ENCODE measurements at places on chromosomes 2 and 18.

- DNase-seq: no peak
Observed at GRCh38 chr18:46910856-46911255, 6.5 kb downstream of the PIAS2 start.

DNA sequence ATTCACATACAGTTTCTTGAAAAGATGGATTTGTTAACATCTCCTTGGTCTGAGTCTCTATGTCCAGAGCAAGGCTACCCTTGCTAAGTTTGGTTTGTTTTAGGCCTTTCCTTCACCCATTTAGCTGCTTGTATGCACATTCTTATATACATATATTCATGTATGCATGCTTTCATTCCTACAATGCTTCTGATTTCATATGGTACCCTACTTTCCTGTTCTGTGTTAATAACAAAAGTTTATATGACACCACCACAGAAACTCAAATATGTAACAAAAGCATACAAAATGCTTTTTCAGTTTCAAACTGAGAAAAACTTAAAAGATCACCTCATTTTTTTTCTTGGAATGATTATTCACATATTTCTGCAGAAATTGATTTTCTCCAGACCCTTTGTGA lies 39.4 kb downstream of the OSGEPL1 start:
- no peak for DNase-seq

DNA sequence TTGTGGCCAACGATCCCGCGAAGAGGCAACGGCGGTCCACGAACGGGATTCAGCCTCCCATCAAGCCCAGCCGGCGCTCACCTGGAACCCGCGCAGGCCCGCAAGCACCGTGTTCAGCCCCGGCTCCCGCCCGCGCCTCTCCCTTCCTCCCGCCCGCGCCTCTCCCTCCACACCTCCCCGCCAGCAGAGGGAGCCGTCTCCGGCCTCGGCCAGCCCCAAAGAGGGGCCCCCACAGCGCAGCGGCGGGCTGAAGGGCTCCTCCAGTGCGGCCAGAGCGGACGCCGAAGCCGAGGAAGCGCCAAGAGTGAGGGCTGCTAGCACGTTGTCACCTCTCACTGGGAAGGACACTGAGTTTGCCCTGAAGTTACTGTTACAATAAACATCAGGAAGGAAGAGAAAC lies 55.3 kb upstream of the LAPTM4A start:
- DNase-seq: peak; percentile 40

DNA sequence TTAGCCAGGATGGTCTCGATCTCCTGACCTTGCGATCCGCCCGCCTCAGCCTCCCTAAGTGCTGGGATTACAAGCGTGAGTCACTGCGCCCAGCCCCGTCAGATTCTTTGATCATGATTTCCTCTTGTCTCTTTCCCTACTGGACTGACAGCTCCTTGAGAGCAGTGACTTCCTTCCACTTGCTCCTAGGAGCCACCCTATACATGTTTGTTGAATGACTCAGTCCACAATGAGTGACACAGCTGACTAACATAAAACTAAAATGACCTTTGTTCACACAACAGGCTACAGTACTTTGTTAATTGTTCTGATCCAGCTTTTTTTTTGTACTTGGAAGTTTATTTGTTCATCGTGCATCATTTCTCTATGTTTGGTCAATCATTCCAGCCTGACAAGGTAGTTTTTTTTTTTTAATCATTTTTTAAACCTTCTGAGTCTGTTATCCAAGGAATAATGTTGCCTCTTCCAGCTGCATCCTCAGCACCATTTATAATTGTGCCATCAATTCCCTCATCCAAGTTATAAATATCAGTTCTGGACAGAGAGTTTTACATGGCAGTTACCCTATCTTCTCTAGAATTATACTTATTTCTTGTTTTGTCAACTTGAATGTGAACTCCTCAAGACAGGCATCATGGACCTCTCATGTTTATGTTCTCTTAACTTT lies 42.9 kb upstream of the TUBA3E start:
- DNase-seq: peak; percentile 79

DNA sequence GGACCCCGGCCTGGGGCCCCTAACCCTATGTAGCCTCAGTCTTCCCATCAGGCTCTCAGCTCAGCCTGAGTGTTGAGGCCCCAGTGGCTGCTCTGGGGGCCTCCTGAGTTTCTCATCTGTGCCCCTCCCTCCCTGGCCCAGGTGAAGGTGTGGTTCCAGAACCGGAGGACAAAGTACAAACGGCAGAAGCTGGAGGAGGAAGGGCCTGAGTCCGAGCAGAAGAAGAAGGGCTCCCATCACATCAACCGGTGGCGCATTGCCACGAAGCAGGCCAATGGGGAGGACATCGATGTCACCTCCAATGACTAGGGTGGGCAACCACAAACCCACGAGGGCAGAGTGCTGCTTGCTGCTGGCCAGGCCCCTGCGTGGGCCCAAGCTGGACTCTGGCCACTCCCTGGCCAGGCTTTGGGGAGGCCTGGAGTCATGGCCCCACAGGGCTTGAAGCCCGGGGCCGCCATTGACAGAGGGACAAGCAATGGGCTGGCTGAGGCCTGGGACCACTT lies 16.4 kb downstream of the EMX1 start:
- DNase-seq: no peak

- no peak for DNase-seq
Observed at GRCh38 chr18:45650321-45650720, 35.0 kb downstream of the SLC14A2 start.

- DNase-seq: no peak
Observed at GRCh38 chr2:129460299-129461198, 518.9 kb upstream of the RAB6C start.

DNA sequence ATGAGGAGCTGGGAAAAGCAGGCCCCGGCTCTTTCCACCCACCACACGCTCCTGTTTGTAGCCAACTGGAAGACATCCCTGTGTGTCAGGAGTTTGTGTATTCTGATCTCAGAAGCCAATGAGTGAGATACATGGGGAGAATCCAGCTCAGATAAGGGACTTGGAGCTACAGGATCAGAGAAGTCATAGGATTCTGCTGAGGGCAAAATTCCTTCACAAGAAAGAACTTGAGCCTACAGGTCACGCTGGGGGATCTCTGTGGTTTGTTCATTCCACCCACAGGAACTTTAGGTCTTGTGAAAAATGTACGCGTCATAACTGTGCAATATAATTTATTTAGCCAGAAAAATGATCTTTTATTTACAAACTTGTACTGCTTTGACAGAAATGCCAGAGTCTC lies 80.1 kb upstream of the SMIM21 start:
- DNase-seq: peak; percentile 13

DNA sequence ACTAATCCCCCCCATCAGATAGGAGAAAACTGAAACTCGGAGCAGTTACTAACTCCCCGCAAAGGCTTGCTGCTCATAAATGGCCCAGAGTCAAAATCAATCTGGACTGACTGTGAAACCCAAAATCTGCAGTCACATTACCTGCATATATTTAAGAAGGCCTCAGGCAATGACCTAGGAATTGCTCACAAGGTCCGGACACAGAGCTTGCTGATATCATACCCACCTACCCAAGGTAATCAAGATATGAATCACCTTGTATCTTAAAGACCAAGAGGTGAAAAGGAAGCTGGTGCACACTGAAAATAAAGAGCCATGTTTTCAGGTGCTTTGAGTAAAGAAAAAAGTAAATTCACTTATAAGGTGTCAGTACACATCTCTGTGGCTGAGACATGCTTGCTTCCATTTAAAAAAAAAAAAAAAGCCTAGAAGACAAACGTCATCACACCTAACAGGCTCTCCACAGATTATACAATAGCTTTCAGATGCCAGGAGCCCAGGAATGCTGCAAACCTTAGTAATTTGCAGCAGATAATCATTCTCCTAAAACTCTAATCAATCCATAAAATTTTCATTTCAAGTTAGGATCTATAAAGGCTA lies 195.4 kb downstream of the ZEB2 start:
- peak; percentile 32 for DNase-seq

GRCh38 chr2:148568597-148568996 lies 76.0 kb upstream of the EPC2 start:
- no peak for DNase-seq

DNA sequence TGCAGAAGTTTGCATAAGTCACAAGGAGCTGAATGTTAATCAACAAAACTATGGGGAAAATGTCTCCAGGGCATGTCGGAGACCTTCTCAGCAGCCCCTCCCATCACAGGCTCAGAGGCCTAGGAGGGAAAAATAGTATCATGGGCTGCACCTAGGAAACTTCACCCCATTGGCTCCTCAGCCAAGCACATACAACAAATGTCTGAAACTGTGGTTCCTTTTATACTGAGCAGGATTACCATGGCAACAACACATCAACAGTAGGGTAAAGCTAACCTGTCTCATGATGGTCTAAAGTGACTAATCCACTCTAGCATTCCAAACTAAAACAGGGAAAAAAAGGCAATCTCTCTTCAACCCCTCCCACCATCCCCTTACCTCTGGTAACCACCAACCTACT lies 3.2 kb upstream of the NEMP2 start:
- DNase-seq: no peak

DNA sequence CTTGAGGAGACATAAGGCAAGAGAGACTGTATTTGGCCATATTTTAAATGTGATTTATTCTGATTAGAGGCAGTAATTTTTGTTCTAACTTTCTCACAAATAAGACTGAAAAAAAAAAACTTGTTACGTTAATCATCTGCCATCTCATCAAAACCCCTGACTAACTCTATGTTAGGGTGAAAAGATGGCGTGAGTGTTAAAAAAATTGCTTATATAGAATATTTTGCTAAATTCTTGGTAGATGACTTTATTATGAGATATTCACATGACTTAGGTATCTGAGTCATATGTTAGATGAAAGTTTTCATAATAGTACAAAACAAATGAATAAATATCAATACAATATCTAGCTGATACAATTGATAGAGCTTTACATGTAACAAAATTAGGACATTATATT lies 1508.7 kb upstream of the TMEFF2 start:
- no peak for DNase-seq

GRCh38 chr2:110732422-110733413 lies at the start of gene ACOXL:
TSS of gene ACOXL (plus strand) at chr2:110732573. CDS start at chr2:110768390, 35,817 bp downstream.
- DNase-seq: no peak

- DNase-seq: no peak
Observed at GRCh38 chr2:9995059-9995458, 43.6 kb downstream of the GRHL1 start.

DNA sequence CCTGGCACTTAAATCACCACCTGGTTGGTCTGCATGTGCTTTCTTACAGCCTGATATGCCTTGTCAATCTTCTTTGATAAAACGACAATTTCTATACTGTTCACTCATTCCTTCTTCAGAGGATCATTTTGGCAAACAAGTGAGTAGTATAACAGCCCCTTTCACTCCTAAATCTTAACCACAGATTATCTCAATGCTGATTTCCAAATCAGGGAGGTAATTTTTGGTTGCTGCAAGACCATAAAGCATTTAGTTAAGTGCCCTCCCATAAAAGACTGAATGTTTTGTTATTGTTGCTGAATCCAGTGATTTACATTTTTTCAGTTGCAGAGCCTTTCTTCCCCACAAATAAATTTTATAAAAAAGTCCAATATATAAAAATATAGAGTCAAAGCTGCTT lies 129.2 kb upstream of the CYP26B1 start:
- DNase-seq: no peak

DNA sequence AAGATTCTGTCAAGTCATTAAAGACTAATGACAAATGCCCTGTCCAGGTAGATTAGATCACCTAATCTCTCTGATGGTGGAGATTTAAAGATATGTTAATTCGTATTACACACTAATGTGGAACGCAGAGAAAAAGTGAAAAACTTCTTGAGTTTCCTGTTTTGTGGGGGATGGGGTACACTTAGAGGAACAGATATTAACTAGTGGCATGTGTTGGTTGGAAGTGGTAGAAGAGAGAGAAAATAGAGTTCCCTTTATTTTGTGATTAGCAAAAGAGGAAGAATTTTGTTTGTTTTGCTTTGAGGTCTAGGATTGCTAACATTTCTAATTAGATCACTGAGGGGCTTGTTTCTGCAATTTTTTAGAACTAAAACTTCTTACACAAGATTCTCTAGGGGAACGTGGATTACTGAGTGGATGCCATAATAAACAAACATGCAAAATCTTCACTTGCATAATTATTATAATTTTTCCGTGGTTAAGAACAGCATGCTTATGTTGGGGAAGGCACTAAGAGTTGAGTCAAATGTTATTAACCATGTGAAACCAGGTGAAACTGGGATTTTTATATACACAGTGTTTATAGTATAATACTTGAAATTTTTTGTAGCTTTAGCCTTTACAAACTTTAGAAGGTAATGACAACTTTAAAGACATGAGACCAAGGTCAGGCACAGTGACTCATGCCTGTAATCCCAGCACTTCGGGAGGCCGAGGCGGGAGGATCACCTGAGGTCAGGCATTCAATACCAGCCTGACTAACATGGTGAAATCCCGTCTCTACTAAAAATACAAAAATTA lies 97.4 kb upstream of the STK17B start:
- no peak for DNase-seq

DNA sequence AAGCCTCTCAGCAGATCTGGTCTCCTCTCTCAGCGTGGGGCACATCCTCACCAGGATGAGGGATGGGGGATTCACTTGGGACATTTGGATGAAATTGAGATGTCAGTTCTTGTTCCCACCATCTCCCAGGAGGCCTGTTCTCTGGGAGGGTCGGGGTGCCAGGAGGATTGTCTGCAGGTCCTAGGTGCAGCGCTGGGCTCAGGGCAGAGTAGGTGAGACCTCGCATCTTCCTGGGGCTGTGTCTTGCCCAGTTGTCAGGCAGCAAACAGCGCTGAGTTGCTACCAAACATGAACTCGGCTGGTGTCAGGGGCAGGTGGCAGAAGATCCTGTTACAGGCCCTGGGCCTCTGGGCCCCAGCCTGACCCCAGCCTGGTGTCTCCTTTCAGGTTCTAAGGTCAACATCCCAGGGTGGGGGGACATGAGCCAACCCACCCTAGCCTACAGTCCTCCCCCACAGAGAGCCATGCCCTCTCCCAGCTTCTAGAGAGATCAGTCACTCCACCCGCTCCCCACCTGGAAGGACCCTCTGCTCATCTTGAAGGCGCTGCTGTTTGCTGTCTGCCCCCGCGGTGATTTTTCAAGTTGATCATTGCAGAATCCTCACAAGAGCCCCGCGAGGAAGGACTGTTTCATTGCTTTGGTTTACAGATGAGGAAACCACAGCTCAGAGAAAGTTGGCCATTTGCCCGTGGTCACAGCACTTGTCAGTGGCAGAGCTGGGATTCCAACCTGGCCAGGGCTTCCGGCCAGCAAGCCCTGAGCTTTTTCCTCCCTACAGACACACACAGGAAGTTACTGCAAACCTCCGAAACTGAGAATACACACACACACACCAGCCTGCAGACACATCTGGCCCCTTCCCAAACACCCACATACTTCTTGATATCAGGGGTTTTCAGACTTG lies 83.9 kb downstream of the STPG4 start:
- DNase-seq: no peak

DNA sequence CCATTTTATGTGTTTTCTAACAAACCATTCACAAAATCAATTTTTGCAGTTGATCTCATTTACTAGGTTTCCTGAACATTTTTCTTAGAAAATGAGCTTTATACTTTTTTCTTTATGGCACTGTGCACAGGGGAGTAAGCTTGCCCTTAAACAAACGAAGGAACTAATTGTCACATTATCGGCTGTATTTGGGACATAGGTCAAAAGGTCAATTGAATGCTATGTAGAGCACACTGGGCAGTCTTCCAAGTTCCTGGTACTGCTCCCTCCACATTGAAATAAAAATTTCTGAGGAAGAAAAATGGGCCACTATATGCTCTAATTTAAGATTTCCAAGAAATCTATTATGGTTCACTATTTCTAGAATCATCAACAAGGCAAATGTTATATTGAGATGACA lies 93.6 kb upstream of the TMEFF2 start:
- no peak for DNase-seq

- DNase-seq: peak; percentile 98
Observed at GRCh38 chr2:238864207-238865014, 16.5 kb downstream of the TWIST2 start.

- DNase-seq: no peak
Observed at GRCh38 chr2:121338281-121338680, 53.3 kb upstream of the TFCP2L1 start.
